ENCODE measurements at places on chromosomes 7 and 10.

GRCh38 chr7:157937406-157937805 lies 600.6 kb downstream of the DNAJB6 start:
- no peak for DNase-seq

- no peak for DNase-seq
Observed at GRCh38 chr10:28316696-28317095, 13.8 kb upstream of the MPP7 start.

DNA sequence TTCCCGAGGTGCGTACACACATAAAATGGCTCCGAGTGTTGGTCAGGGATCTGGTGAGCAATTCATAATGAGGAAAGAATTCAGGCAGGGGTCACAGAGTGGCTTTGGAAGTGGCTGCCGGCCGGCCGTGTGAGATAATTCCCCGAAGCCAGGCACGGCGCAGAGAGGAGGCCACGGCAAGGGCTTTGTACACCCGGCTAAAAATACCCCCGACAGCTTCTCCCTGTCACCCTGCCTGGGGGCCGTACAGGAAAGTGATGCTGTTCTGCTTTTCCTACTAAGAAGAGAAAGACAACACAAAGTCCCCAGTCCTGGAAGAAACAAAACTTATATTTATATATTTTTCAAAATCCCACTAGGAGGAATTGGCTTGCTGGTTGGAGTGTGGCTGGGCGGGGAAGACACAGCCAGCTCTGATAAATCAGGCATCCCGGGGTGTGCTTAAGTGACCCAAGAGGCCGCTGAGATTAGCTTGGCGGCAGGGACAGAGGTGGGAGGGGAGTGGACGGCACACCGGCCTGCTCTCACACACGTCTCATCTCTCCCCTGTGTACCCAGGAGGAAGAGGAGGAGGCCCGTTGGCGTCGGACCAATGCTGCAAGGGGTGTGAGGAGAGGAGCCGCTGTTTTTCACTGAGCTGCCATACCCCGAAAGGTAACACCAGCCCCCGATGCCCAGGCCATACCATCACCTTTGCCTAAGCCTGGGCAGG lies 70.5 kb downstream of the ZMIZ1 start:
- DNase-seq = no peak

DNA sequence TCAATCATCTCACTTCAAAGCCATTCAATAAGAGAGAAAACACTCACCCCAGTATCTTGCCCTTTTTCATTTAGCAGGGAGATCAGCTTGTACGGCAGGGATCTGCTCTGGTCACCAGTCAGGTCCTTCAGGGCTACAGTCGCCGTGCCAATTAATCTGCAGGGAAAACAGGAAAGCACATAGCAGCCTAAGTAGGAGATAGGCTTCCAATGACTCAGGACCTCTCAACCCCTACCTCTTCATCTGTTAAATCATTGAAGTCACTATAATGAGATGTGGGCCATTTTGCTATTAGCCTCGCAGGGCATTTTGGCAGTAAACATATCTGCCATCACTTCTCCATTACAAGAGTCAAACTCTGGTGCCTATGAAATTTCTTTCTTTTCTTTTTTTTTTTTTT lies 50.8 kb downstream of the MYOF start:
- no peak for DNase-seq

DNA sequence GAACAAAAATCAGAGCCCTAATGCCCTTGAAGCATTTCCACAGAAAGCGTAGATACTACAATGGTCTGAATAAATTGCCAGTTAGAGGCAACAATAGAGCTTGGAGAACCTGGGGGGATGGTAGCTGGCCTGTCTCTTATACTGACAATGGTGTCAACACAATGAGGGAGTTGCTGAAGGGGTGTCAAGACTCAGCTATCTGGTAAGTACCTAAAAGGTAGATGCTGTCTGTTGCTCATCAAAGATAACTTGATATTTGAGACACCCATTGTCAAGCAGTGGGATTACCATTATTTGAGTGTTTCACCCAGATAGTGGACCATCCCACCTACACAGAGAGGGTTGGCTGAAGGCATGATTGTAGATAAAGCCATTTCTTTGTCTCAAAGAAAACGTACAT lies 72.8 kb downstream of the PDE1C start:
- DNase-seq = no peak

DNA sequence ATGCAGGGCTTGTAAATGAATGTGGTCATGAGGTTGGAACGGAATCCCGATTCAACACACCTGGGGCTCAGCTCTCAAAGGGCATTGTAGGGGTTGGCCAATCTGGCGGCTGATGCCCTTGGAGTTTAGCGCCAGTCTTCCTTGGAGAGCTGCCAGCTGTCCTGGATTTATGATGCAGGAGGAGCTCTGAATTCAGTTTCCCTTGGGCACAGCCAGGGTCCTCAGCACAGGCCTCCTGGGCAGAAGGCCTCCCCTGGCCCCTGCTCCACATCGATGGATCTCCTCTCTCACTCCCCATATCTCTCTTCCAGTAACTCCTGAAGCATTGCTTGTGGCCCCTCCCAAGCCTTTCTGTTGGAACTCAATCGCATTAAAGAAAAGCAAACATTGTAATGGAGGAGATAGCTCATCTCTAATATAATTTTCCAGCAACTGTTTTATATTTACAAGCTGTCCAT lies 985 bp upstream of the CYTH3 start:
- DNase-seq = no peak

DNA sequence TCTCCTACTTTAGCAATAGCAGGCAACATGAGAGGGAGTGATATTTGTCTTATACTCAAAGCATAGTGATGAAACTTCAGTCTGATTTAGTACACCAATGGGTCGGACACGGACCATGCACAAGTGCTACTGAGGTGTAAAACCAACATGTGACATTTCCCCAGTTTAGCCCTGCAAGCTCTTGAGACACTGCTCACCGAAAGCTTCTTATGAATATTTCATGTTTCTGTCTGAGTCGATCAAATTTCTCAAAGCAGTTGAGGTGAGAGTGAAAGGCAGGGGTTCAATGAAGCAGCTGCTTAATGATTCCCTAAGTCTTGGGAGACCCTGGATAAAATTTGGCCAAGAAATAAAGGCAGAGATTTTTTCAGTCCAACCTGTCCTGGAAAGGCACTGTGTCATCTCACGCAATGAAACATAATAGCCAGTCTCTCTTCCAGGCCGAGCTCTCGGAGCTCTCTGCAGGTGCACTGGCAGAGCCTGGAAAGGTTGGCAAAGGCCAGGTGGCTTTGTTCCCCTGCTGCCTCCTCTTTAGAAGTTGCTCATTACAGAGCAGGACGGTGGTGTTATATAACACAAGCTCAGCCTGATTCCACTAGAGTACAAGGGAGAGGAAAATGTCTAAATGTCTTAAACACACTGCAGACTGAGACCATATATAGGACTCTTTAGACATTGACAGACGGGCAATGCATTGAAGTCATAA lies 33.9 kb upstream of the XPNPEP1 start:
- no peak for DNase-seq

DNA sequence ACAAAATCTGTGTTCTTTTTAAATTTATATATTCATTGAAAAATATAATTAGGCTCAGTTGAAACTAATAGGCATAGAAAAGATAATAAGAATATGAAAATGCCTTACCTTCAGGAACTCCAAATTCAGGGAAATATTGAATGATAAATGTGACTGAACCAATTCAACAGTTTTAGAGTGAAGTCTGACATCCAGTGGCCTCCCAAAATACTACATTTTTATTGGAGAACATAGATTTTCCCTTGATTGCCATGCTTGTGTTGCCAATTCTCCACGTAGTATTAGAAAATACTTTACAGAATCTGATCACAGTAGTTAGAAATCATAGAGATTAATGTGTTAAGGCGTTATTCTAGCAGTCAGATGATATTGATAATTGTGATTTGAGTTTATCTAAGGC lies 1246.7 kb downstream of the GATA3 start:
- no peak for DNase-seq

DNA sequence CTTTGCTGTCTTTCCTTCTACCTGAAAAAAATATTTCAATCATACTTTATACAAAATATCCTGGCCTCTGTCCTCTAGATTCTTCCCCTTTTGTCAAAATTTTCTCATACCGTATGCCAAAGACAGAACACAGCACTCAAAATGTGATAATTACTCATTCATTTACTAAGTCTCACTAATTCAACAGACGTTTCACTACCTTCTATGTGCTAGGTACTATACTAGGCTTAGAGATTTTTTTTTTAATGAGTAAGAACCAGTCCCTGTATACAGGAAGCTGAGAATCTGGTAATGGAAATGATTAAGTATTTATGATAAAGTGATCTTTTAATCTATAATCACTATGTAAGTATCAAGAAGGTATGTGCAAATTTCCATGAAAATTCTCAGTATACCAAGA lies 128.0 kb downstream of the ELAPOR2 start:
- no peak for DNase-seq

GRCh38 chr10:104109908-104110662 lies 11.9 kb upstream of the SFR1 start:
- DNase-seq = no peak

- no peak for DNase-seq
Observed at GRCh38 chr7:80773787-80774508, 135.5 kb downstream of the CD36 start.

- no peak for DNase-seq
Observed at GRCh38 chr7:68680235-68680872, 917.9 kb upstream of the AUTS2 start.

- DNase-seq = no peak
Observed at GRCh38 chr7:96174812-96175211, 147.1 kb downstream of the SLC25A13 start.

DNA sequence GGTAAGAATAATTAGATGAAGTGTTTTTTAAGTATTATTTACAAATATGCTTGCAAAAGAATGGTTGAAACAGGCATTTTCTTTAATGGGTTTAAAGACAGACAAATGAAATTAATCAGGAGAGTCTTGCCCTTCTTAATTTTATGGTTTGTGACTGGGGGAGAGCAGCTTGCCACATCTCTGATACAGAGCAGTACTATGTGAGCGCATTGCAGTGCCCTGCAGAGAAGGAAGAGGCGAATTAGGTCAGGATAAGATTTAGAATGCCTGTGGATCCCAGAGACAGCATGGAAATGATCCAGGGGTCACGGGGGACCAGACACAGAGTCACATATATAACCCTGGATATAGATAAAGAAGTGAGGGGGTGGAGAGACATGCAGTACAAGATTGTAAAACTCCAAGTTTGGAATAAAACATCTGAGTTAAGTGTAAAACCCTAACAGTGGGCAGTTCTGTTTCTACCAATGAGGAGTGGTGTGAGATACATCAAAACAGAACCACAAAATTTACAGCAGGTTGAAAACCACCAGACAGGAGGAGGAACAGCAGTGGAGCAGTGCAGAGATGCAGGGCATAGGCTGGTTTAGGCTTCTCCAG lies 125.5 kb downstream of the FAM204A start:
- DNase-seq = no peak

GRCh38 chr10:361203-362081 lies 226.2 kb downstream of the ZMYND11 start:
- no peak for DNase-seq

DNA sequence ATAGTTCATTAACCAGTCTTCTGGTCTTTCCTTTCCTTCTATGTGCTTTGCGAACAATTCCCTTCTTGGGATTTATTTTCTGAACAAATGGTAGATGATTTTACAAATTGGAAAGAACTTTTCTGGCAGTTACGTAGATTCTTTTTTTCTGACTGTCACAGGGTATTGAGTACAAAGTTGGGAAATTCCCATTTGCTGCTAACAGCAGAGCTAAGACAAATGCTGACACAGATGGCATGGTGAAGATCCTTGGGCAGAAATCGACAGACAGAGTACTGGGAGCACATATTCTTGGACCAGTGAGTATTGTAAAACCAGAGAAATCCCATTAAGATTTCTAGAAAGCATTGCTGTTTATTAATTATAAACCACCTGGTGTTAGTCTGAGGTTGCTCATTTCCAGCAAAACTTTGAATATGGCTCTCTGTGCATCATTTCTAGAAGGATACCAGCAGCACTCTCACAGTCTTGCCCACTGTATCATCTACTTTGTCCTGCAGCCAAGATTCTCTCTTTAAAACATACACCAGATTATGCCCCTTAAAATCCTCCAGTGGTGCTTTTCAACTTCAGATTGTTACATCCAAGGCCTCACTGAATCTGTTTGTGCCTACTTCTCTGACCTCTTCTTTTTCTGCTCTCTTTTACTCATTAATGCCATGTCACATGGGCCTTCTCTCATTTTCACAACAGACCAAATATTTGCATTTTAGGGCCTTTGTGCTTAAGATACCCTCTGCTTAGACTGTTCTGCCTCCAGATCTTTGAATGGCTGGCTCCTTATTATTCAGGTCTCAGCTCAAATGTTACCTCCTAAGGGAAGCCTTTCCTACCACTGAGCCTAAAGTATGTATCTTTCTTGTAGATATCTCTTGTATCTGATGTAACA lies 27.0 kb downstream of the DLD start:
- no peak for DNase-seq

DNA sequence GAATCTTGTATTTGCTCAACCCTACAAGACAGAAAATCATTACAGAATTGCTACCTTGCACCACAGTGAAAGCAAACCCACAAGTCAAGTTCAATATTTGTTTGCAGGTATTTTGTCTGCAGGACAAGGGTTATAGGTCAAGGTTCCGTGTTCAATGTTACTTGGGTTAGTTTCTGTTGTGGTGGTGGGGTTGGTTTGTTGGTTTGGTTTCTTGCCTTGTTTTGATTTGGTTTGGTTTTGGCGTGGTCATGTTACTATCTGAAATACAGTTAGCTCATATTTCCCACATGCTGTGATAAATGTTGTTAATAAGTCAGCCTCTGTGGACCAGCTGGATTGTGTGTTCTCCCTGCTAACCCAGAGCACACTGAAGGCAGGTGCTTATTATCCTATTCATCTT lies 75.6 kb upstream of the INSIG1 start:
- DNase-seq = no peak

DNA sequence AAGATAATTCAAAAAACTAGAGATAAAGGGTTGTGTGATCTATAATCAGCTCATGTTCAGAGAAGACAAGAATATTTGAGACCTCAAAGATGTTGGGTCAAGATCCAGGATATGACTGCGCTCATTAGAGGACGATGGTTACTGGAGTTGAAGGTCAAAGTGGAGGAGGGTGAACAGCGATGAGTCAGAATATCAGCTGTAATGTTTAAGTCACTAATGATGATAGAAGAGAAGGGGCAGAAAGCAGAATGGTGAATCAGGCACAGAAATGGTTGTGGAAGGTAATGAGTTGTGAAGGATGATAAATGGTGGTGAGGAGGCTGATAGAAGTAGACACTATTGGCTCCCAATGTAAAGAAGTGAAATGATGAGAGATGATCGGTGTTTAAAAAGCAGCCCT lies 540.3 kb downstream of the INHBA start:
- no peak for DNase-seq

- no peak for DNase-seq
Observed at GRCh38 chr7:129853661-129854268, 99.0 kb downstream of the UBE2H start.

DNA sequence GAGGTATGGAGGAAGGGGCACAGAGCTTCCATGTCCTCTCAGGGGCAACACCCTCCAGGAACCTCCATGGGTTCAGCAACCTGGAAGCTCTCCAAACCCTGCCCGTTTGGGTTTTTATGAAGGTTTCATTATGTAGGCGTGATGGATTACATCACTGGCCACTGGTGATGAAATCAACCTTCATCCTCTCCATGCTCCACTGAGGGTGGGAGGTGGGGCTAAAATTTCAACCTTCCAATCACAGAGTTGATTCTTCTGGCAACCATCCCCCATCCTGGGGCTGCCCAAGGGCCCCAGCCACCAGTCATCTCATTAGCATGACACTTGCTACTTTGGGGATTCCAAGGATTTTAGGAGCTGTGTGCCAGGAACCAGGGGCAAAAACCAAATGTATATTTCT lies 90.1 kb downstream of the TEX36 start:
- DNase-seq = no peak

GRCh38 chr10:49310460-49310859 lies 11.5 kb downstream of the C10orf71 start:
- no peak for DNase-seq
